ENCODE measurements at places on chromosomes 6 and 20. TPM values are rescaled to one million over a fixed set of nuclear protein-coding genes. Genes with fewer than 3 reads are reported as not detected.

- H3K4me3 ChIP-seq, result no peak overlapping the region
- no peak overlapping the region for H3K27ac ChIP-seq
- DNase-seq, result no peak
These were observed 176.3 kb downstream of the LRFN2 start for GRCh38 chr6:40410821-40411220.

- H3K36me3 ChIP-seq, result no peaks in the 10 kb centered on the region
- no peak for DNase-seq
- H3K27ac ChIP-seq, result no peak overlapping the region
- no peaks in the 10 kb centered on the region for H3K27me3 ChIP-seq
- H3K4me1 ChIP-seq, result peaks cover 4% of the 10 kb centered on the region
These were observed 18.0 kb downstream of the CDYL start for GRCh38 chr6:4794140-4794707.

DNA sequence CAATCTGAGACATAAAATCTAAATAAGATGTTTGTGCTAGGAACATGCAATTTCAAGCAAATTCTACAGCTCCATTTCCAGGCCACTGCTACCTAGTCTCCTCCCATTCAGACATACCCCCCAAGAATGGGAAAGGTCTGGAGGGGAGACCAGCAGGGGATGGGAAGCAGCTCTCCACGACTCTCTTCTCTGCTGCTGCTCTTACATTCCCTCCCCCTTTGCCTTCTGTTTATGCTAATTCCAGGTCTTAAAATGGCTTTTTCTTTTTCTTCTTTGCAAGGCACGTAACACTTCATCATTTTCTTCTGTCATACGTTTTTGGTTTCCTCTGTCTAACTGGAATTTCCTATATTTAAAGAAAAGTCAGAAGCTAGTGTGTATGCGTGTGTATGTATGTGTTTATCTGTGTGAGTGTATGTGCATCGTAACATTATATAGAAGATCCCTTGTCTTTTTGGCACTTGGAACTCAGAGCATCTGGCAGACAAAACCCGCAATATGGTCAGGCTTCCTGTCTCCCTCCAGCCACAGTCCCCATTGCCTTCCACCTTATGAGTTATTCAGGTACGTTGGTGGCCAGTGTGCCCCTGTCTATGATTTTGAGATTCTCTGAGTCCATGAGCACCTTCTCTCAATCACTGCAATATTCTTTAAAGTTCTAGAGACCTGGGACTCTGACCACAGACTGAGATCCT lies 493.7 kb downstream of the BTBD3 start:
- H3K36me3 ChIP-seq, result no peaks in the 10 kb centered on the region
- H3K4me1 ChIP-seq, result no peaks in the 10 kb centered on the region
- DNase-seq, result no peak
- no peak overlapping the region for H3K4me3 ChIP-seq
- no peak overlapping the region for H3K27ac ChIP-seq

- no peak overlapping the region for H3K27ac ChIP-seq
- no peaks in the 10 kb centered on the region for H3K27me3 ChIP-seq
- no peak for DNase-seq
- H3K4me1 ChIP-seq, result no peaks in the 10 kb centered on the region
These were observed 2.2 kb downstream of the SMLR1 start for GRCh38 chr6:130829333-130829910.

GRCh38 chr6:16760516-16761470 lies at the start of gene ATXN1:
Gene ATXN1 (minus strand): TSS chr6:16761460.
- peak within 1 kb of the TSS; percentile 99 for H3K27ac ChIP-seq
- peaks cover 14% of the 10 kb centered on the region for H3K4me1 ChIP-seq
- DNase-seq, result peak; percentile 39
- no peaks in the 10 kb centered on the region for H3K27me3 ChIP-seq
- H3K4me3 ChIP-seq, result peak within 1 kb of the TSS; percentile 84
- H3K36me3 ChIP-seq, result no peaks in the 10 kb centered on the region

DNA sequence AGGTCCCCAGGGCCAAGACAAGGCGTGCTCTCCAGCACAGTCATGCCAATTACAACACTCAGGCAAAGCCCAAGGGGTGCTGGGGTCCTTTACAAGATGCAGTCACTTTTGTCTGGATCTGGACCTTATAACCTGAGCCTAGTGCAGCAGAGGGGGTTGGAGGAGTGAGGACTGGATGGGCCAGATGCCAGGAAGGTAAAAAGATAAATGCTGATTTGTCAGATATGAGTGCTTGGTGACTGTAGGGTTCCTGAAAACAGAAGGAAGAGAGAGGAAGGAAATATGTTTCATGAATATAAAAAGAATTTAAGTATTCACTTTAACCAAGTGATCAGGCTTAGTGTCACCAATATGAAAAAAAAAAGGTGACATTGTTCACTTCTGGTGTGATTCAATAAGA lies 43.4 kb upstream of the TFAP2A start:
- H3K4me1 ChIP-seq, result no peaks in the 10 kb centered on the region
- H3K4me3 ChIP-seq, result no peak overlapping the region
- no peaks in the 10 kb centered on the region for H3K36me3 ChIP-seq
- no peak overlapping the region for H3K27ac ChIP-seq
- no peaks in the 10 kb centered on the region for H3K27me3 ChIP-seq
- no peak for DNase-seq

- H3K4me1 ChIP-seq, result peaks cover 7% of the 10 kb centered on the region
- no peaks in the 10 kb centered on the region for H3K27me3 ChIP-seq
- peak overlapping the region; percentile 48 for H3K27ac ChIP-seq
- H3K4me3 ChIP-seq, result no peak overlapping the region
These were observed 47.0 kb downstream of the EZR start for GRCh38 chr6:158772172-158772571.

DNA sequence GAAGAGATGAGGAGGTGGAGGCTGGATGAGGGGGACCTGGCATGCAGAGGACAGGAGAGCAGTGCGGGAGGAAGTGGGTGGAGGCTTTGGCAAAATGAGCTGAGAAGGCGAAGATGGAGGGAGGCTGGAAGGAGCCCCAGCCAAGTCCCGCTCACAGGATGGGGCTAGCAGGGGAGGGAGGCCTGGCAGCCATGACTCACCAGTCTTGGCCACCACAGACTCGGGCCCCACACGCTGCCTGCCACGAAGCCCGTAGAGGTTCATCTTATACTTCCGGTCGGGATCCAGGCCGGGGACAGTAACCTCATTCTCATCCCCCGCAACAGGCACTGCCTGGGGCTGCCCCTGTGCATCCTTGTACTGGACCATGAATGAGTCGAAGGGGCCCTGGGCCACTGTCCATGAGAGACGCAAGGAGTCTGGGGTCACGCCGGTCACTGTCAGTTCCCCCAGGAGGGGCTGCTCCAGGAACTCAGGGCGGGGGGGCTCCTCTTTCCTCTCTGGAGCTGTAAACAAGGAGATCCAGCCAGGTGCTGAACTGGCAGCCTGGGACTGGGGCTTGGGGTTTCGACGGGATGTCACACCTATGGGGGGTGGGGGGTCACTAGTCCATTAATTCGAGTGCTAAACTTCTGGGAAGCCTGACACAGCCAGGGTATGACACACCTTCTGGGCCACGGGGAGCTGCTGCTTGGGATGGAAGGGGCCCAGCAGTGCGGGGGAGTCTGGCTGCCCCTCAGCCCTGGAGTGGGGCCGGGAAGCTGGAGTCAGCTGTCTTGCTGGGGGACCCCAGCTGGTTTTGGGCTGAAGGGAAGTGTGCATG lies 27.8 kb downstream of the TNXB start:
- peak overlapping the region; percentile 83 for H3K27ac ChIP-seq
- peaks cover 34% of the 10 kb centered on the region for H3K36me3 ChIP-seq
- no peak overlapping the region for H3K4me3 ChIP-seq
- H3K27me3 ChIP-seq, result no peaks in the 10 kb centered on the region

DNA sequence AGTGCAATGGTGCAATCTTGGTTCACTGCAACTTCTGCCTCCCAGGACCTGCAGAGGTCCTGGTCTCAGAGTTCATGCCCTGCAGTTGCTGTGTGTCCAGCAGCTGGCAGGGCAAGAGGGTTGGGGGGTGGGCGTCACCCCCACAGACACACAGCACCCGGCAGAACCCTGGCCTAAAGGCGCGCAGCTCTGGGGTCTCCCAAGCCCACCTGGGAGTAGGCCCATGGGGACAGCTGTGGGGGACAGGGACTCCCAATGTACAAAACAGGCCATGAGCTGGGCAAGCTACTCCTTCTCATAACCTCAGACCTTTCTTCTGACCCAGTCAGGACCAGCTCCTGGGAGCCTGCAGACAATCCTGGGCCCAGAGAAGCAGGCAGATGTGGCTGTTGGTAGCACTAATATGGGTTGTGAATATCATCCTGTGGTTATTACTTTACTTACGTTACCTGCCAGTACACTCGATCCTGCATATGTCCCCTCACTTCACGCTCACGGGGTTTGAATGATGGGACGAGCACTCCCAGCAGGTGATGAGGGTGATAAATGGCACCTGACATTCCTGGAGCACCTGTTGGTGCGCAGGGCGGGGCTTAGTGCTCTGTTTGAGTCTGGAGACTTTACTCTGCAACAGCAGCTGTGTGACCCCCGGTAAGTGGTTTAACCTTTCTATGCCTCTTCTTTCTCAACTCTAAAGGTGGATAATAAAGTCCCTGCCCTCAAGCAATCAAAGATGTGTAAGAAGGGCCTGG lies 39.9 kb upstream of the SULF2 start:
- no peak overlapping the region for H3K27ac ChIP-seq
- H3K4me1 ChIP-seq, result no peaks in the 10 kb centered on the region
- H3K36me3 ChIP-seq, result no peaks in the 10 kb centered on the region

DNA sequence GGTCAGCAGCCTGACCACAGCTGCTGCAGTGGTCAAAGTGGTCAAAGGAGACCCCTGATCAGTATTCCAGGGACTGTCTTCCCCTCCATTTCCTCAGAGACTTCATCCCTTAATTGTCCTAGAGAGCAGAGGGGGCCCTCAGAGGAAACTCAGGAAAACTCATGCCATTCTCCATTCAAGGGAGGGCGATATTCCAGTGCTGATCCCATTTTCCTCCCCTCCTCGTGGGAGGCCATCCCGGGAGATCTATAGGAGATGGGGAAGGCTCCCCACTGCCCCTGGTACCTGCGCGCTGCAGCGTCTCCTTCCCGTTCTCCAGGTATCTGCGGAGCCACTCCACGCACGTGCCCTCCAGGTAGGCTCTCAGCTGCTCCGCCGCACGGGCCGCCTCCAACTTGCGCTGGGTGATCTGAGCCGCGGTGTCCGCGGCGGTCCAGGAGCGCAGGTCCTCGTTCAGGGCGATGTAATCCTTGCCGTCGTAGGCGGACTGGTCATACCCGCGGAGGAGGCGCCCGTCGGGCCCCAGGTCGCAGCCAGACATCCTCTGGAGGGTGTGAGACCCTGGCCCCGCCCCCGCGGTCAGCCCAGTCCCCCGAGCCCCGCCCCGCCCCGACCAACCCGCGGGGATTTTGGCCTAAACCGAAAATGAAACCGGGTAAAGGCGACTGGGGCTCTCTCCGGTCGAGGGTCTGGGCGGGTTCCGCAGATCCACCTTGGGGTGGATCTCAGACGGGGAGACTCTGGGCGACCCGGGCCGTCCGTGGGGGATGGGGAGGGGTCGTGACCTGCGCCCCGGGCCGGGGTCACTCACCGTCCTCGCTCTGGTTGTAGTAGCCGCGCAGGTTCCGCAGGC lies 878 bp downstream of the HLA-C start:
- H3K27ac ChIP-seq, result peak overlapping the region; percentile 90
- DNase-seq, result peak; percentile 27
- H3K4me1 ChIP-seq, result no peaks in the 10 kb centered on the region
- no peaks in the 10 kb centered on the region for H3K36me3 ChIP-seq

DNA sequence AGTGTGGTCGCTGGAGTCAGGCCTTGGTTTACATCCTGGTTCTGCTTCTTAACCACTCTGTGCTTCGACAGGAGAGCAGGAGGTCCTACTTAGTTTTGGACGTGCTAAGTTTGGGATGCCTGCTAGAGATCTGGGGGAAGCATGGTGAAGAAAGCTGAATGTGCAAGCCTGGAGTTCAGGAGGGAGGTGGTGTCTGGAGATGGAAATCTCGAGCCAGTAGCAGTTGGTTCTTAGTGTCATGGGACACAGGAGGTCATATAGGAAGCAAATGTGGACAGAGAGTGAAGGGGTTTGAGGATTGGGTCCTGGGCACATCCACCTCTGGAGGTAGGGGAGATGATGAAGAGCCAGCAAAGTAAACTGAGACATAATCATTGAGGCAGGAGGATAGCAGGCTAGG lies 131.4 kb downstream of the SYCP2 start:
- no peak for DNase-seq
- H3K4me3 ChIP-seq, result no peak overlapping the region
- H3K27ac ChIP-seq, result no peak overlapping the region
- no peaks in the 10 kb centered on the region for H3K4me1 ChIP-seq
- no peaks in the 10 kb centered on the region for H3K27me3 ChIP-seq
- no peaks in the 10 kb centered on the region for H3K36me3 ChIP-seq

GRCh38 chr20:18851629-18852028 lies 38.0 kb downstream of the SCP2D1 start:
- no peaks in the 10 kb centered on the region for H3K27me3 ChIP-seq
- no peak overlapping the region for H3K4me3 ChIP-seq
- no peaks in the 10 kb centered on the region for H3K36me3 ChIP-seq
- H3K27ac ChIP-seq, result no peak overlapping the region
- DNase-seq, result no peak

GRCh38 chr6:17242087-17242486 lies 39.1 kb upstream of the RBM24 start:
- H3K27ac ChIP-seq, result no peak overlapping the region
- no peak overlapping the region for H3K4me3 ChIP-seq
- H3K36me3 ChIP-seq, result no peaks in the 10 kb centered on the region
- no peaks in the 10 kb centered on the region for H3K27me3 ChIP-seq
- H3K4me1 ChIP-seq, result no peaks in the 10 kb centered on the region

- no peaks in the 10 kb centered on the region for H3K27me3 ChIP-seq
- DNase-seq, result no peak
- no peak overlapping the region for H3K27ac ChIP-seq
- H3K4me1 ChIP-seq, result no peaks in the 10 kb centered on the region
These were observed 31.8 kb upstream of the DAAM2 start for GRCh38 chr6:39760226-39760952.

DNA sequence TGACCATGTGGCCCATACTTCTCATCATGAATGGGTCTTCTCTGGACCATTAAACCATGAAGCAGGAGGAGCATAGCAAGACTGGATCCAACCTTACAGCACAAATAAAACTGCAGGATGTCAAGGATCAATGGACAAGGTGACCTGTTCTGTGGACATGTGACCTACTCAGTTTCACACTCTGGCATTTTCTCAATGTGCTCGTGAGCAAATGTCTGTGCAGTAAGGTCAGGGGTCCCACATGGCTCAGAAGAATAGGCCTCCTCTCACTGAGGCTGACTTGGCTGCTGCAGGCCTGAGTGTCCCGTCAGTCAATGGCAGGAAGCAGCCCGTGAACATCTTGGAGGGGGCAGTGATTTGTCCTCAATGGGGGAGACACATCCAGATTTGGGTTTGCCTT lies 60.2 kb upstream of the IL20RA start:
- DNase-seq, result no peak
- no peaks in the 10 kb centered on the region for H3K36me3 ChIP-seq
- H3K27me3 ChIP-seq, result no peaks in the 10 kb centered on the region
- H3K27ac ChIP-seq, result no peak overlapping the region
- no peaks in the 10 kb centered on the region for H3K4me1 ChIP-seq
- H3K4me3 ChIP-seq, result no peak overlapping the region

DZANK1 gene
- 3.6 TPM for total RNA-seq

DNPH1 gene
- 114 TPM for total RNA-seq

ESR1 gene
- total RNA-seq, result 2.1 TPM

SMIM26 gene
- total RNA-seq, result 93.9 TPM

RNF144B gene
- total RNA-seq, result 15.5 TPM

BTBD3 gene
- 29.8 TPM for total RNA-seq

TTK gene
- total RNA-seq, result 2.4 TPM

SLC22A7 gene
- total RNA-seq, result not detected
